ENCODE measurements at places on chromosomes 5 and 9.
A peak's percentile ranks its signal among the peaks of the same experiment; 100 is the strongest.

DNA sequence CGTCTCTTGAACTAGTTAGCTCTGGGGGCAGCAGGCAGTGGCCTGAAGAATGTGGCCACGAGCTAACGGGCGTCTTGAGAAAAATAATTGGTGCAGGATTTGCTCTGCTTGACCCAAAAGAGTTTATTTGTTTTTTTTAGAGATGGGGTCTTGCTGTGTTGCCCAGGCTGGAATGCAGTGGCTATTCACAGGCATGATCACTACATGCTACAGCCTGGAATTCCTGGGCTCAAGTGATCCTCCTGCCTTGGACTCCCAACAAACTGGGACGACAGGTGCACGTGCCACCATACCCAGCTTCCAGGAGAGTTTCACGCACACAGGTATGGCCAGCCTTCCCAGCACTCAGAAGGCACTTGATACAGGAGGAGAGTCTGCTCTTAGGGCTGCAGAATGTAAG lies 203.8 kb downstream of the MLLT3 start:
- DNase-seq: no peak

DNA sequence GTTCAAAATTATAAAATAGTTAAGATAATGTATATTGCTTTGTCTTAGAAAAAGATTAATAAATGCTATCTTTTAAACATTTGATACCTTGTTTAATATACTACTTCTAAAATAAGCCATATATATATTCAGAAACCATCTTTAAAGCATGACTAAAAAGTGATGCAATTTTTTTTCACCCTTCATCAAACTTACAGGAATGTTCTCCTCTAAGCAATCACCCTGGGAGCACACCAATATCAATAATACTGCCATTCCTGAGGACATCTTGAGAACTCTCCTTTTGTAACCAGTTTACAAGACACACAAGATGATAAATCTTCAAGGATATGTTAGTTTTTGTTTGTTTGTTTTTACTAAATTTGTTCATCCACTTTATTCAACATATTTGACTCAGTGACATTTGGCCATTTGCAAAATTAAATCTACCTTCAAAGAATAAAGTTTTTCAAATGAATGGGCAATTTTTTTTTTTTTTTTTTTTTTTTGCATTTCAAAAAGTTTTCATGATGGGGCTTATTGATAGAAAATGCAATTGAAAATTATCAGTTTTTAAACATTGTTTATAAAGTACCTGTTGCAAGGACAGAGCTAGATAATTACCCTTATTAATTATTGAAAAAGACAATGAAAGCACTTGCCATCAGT lies 17.2 kb downstream of the FOXD1 start:
- DNase-seq: no peak

- no peak for DNase-seq
These were observed 20.1 kb upstream of the HSPA9 start for GRCh38 chr5:138595180-138595795.

GRCh38 chr5:40981420-40981819 lies 72.1 kb downstream of the C7 start:
- no peak for DNase-seq

DNA sequence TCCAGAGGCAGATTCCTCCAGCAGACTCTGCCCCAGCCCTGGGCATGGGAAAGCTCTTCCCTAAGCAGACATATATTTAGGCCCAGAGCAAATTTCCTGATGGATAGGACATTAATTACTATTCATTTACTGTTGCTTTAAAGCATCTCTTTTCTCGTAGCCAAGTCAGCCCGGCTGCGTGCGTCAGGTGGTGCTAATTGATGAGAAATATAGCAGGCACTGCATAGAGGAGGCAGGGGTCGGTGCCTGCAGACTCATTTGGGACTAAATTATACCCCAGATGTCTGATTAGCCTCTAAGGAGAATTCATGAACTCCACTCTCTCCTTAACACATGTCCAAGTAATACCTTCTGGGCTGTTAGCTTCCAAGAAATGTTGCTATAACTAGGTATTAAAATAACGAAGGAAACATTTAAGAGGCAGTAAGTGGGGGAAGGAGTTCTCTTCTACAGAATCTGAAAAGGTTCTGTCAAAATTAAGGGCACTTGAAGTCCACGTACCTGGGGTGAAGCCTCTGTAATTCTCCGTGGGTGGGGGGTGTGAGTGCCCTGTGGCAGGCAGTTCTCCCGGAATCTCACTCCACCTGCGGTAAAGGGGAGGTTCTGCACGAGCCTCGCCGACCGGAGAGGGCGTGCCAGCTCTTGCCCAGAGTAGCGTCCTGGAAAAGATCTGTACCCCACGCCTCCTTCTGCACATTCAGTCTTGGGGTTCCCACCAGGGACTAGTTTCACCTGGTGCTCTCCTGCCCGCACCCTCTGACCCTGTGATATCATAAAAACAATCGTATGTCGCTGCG lies 115.9 kb upstream of the FCN2 start:
- DNase-seq: no peak

GRCh38 chr5:11047030-11047429 lies 286.0 kb upstream of the DAP start:
- no peak for DNase-seq

GRCh38 chr5:124199893-124200292 lies 546.5 kb downstream of the ZNF608 start:
- DNase-seq: no peak

- DNase-seq: no peak
These were observed 360.1 kb upstream of the C9orf72 start for GRCh38 chr9:27933210-27934025.

GRCh38 chr5:1057485-1058082 lies 49.0 kb downstream of the NKD2 start:
- DNase-seq: no peak

GRCh38 chr9:105413525-105413924 lies 34.3 kb upstream of the FSD1L start:
- DNase-seq: no peak

DNA sequence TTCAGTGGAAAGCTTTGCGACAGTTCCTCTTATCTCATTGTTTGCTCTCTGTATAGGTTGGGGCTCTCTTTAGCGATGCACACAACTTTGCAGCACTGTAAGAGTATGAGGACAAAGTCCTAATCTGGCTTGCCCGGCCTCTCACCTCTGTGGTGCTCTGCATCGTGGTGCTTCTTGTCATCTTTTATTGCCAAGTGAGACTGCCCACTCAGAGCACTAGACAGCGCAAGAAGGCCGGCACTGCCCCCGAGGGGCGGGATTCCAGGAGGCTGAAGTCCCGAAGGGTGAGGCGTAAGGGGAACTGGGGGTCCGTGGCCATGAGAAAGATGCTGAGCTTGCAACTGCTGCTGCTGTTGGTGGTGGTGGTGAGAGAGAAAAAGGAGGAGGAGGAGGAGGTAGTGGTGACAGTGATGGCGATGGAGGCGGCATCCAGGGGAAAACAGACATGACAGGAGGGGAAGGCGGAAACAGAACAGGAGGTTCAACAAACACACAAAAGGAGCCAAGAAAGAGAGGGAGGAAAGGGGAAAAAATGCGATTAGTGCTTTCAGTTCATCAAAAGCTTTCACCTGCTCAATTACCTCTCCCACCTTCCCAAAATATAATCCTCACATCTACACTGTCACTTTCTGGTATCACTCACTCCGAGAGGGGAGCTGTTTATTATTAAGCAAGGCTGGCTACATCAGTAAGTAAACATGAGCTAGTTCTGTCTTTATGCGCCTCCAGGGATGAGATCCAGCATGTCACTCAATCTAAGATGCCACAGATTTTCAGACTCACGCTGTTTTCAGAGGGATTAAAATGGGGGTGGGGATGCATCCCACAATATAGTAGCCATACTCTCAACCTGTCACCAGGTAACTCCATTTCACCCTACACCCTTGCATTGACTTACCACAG lies 55.1 kb downstream of the TLE1 start:
- no peak for DNase-seq

- DNase-seq: no peak
These were observed 122.3 kb upstream of the IL12B start for GRCh38 chr5:159452480-159453167.

GRCh38 chr5:162567644-162568043 lies 500.1 kb downstream of the GABRG2 start:
- DNase-seq: no peak

- DNase-seq: peak; percentile 73
These were observed 2.1 kb upstream of the RFESD start for GRCh38 chr5:95644351-95645042.

DNA sequence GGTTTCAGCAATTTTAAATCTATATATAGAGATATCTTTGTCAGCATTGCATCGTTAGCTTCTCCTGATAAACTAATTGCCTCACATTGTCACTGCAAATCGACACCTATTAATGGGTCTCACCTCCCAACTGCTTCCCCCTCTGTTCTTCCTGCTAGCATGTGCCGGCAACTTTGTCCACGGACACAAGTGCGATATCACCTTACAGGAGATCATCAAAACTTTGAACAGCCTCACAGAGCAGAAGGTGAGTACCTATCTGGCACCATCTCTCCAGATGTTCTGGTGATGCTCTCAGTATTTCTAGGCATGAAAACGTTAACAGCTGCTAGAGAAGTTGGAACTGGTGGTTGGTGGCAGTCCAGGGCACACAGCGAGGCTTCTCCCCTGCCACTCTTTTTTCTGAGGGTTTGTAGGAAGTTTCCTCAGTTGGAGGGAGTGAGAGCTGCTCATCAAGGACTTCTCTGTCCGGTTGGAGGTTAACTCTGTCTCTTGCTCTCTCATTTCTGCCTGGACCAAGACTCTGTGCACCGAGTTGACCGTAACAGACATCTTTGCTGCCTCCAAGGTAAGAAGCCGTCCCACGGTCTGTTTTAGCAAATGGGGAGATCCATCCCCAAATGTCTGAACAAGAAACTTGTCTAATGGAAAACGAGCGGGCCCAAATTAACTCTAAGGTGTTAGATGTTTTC lies at the start of gene IL4:
Gene IL4 (plus strand): TSS at position 51 of the 692 bp plus-strand sequence. CDS start 62 bp downstream, at position 113.
- peak; percentile 11 for DNase-seq

DNA sequence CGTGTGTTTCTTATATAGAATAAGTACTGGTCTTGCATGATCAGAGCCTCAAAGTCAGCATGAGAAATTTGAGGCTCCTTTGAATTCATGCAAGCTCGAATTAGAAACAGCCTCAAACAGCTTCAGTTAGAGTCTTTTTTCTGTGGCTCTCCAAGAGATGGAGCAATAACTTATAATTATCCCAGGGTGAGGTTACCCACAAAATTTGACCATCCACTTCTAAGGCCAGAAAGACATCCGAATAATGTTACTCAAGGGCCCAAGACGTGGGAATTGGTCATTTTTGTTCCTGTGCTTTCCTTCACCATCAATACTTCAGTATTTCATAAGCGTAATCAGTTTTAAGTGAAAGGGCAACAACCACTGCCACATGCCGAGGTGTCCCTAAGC lies 89.7 kb downstream of the DAPK1 start:
- DNase-seq: no peak

DNA sequence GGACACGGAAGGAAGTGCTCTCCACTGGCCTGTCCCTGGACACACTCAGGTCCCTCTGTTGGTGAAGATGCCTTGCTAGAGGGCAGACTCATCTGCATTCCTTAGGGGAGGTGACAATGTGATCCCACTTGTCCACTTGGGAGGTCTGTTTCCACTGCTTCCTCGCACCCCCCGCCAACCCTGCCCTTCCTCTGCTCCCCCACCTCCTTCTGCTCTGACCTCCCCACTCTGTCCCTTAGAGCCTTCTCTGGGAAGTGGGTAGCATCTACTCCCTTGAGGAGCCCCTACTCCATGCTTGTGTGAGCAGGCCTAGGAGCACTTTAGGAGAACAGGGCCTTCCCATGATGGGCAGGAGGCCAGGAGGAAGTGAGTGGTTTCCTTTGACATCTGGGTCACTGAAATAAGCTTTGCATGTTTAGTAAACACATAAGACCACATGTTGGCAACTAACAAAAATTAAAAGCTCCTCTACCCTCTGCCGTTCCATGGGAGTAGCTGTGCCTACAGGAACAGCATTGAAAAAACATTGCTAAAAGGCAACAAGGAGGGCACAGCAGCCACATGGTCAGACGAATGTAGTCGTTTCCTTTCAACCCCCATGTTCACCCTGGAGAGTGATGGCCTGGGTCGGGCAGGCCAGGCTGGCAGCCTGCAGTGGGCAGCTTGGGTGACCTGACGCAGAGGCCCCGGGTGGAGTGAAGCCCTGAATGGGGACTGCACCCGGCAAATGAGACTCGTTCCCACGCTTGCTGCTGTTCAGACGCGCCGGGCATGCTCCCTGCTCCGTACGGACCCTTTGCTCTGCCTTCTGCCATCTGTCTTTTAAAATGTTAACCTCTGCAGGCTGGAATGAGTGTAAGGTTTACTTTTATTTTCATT lies 634.0 kb downstream of the IRX1 start:
- DNase-seq: no peak

GRCh38 chr9:111458139-111459009 lies 25.8 kb downstream of the ECPAS start:
- no peak for DNase-seq

DNA sequence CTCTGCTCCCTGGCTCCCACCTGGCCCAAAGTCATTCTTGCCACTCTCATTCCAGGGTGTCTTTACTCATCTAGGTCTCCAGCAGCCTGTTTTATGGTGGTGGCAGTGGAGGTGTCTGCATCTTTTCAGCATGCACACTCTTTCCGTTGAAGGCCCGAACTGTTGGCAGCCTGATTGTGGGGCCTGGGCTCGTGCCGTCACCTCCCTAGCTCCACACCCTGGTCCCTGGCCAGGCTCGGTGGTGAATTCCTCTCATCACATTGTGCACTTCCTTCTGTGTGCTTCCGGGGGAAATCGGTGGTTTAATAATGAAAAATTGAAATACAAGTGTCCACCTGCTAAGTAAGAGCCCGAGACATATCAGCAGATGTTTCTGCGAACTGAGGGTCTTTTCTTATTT lies 214.3 kb downstream of the TRIO start:
- no peak for DNase-seq

DNA sequence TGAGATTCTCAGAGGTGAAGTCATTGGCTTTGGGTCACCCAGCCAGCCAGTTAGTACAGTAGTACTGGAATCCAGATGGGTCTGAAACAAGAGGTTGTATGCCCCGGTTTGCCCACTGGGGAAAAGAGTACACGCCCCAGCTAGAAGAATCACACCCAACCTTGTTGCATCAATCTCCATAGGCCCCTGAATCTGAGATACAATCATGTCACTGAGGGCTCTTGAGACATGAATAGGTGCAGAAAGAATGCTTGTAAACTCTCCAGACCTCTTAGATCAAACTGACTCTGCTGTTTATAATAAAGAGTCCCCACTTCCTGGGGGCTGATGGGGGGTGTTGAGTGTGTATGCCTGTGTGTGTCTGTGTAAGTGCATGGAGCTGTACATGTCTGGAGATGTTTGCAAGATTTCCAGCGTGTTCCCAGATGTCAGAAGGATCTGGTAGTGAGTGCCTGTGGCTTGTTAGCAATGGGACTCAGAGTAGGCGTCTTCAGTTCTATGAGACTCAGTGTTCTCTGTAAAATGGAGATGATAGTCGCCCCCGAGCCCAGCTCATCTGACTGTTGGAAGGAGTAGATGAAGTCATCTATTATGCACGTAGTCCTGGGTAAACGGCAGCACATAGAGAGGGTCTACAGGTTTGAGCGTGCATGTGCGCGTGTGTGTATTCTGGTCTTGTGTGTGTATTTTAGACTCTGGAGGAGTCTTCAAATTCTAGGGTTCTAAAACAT lies 48.2 kb downstream of the COL27A1 start:
- DNase-seq: no peak

- DNase-seq: no peak
These were observed 518 bp downstream of the ZDHHC12 start for GRCh38 chr9:128723352-128723865.
